ENCODE measurements at places on chromosomes 3 and 15. TPM values are rescaled to one million over a fixed set of nuclear protein-coding genes. Genes with fewer than 3 reads are reported as not detected.

DNA sequence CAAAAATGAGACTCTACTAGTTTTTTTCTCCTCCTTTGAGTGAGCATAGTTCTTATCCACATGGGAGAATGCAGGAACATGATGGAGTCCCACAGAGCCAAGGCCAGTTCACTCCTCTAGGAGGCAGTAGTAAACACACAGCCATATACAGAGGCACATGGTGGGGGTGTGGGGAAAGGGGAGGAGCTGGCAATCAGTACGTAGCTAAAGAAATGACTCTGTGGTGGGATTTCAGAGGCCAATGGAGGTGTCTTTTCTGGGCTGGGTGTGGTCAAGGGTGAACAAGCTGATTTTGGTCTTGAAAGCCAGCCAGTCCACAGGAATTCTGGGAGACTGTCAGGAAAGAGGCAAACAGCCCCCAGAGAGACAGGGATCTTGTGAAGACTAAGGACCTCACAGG lies 6.6 kb upstream of the RAB11A start:
- peak; percentile 81 for DNase-seq

The DUOXA1 gene
- not detected for total RNA-seq

The CYP8B1 gene
- total RNA-seq = 0.04 TPM

The FOXB1 gene
- not detected for total RNA-seq

DNA sequence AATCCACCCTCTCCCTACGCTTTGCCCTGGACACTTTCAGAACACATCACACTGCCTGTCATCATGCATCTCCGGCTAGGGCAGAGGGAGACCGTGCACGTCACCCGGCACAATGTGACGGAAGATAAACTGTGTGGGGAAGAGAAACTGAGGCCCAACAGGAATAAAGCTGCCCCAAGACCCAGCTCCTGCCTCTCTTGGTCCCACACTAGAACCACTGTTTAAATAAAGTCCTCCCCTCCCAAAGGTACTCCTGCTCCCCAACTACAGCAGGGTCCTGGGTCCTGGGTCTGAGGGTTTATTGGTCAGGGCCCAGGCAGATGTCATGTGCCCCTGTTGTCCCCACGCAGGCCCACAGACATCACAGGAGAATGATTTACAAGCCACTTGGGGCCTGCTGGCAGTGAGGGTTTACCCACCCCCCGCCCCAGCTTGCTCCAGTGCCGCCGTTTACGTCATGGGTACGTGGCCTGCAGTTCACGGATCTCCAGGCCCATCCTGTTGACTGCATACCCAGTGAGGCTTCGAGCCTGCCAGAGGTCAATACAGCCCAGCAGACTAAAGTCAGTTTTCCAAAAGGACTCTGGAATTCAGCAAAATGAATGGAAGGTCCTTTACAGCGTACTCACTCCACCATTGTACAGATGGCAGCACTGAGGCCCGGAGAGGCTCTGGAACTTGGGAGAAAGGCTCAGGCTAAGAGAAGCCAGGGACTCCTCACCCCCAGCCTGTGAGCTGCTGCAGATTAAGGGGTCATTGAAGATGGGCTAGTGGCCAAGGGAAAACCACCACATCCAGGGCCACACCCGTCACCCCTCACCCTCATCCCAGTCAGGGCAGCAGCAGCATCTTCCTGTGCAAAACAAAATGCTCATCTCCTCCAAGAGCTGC lies 23.2 kb downstream of the ALS2CL start:
- DNase-seq = no peak

- DNase-seq = no peak
Observed at GRCh38 chr3:148004331-148004730, 595.2 kb downstream of the ZIC1 start.

DNA sequence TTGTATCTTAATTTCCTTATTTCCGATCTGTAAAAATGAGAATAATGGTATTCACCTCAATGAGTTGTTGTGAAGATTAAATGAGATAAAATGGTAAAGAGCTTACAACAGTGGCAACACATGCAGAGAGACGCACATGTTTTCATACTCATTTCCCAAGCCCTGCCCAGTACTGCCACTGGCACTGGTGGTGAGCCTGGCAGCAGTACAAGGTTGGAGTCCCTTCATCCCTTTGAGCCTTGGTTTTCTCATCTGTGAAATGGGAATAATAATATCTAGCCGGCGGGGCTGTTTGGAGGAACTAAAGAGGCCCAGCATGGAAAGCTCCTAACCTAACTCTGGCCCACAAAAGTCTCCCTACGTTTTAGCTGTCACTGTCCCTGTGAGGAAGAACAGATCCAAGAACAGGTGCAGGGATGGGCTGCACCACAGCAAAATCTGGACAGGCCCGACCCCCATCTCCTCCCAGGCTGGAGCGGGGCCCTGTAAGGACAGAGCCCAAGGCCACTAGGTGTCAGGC lies 866 bp upstream of the CD276 start:
- no peak for DNase-seq

GRCh38 chr3:39260957-39261356 lies 18.9 kb downstream of the CX3CR1 start:
- DNase-seq = peak; percentile 69

- no peak for DNase-seq
Observed at GRCh38 chr15:101068961-101069653, 149.9 kb downstream of the LRRK1 start.

The SLC22A13 gene
- 0.49 TPM for total RNA-seq

GRCh38 chr3:44159696-44160300 lies 81.9 kb upstream of the TOPAZ1 start:
- DNase-seq = no peak

DNA sequence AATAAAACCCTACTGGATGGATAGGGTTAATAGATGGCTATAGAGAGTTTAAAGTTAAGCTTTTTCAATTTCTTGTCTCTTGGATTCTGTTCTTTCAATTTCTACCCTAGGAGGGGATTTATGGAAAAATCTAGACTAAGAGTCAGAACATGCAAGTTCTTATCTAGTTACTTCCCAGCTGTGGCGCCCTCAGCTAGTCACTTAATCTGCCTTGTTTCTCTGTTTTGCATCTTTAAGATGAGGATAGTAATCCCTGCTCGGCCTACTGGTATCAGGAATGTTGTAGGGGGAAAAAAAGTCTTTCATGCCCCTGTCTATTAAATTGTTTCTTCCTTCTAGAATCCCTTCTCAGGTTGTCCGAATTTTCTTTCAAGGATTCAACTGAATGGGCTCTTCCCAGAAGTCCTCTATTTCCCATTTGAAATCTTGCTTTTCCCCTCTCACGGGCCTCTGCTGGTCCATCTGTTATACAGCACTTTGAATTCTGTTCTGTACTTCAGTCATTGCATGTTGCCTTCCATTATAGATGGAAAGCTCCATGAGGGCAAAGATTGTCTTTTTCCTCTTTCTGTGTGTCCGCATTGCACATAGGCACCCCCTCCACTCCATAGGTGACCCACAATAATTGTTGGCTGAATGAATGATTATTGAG lies 4.4 kb downstream of the KCTD6 start:
- DNase-seq = no peak

The CCR8 gene
- total RNA-seq = not detected

DNA sequence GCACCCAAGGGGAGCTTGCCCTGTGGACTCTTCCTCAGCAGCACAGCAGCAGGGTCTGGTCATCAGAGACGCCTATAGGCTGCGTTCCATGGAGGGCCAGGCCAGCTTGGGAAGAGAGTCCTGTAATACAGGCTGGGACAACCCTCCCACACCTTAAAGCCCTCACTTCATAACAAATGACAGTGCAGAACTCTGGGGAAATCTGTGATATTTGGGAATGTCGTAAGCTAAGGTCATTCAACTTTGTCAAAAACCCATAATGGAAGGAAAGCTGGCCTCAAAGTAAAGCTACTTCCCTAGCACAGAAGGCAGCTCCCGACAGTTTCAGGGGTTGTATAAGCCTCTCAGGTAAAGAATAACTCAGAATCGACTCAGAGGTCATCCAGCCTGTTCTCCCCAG lies 133.1 kb downstream of the MEGF11 start:
- DNase-seq = no peak

GRCh38 chr3:194584320-194584776 lies 48.9 kb downstream of the TMEM44 start:
- no peak for DNase-seq

The STRA6 gene
- total RNA-seq = 0.38 TPM

GRCh38 chr15:93076217-93076616 lies 12.8 kb downstream of the RGMA start:
- no peak for DNase-seq

DNA sequence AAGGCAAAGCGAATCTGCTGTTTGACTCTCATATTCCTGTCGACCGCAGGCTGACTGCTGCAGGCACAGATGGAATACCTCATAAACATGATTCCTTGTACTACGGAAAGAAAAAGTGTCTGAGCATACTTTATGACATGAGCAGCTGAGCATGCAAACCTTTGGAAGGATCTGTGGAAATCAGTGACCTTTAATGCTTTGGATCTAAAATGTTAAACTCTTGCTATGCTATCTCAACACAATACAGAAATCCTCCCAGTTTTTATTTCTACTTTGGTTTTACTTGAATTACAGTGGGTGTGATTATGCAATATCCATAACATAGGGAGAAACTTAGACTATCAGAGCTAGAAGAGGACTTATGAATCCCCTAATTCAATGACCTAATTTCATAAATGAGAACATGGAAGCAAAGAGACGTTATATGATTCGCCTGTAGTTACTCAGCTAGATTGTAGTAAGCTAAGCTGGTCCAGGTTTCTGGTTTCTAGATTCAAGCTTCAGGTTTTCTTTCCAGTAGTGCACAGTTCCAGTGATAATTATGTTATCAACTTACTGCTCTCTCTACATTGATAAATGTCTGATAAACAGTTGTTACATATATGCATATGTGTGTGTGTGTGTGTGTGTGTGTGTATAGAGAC lies 127.6 kb upstream of the GBE1 start:
- no peak for DNase-seq

The CTNNB1 gene
- 158 TPM for total RNA-seq

DNA sequence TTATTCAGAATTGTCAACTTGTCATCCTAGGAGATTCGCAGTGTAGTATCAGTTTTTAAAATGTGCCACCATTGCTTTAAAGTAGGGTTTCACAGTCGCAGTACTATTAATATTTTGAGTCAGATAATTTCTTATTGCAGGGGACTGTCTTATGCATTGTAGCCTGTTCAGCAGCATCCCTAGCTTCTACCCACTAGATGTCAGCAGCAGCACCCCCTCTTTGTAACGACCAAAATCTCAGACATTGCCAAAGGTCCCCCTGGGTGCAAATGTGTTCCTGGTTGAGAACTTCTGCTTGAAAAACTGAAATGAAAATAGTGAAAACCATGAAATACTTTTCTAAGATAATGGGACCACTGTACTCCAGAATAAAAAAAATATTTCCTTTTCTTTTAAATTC lies 474.8 kb downstream of the CNTN3 start:
- no peak for DNase-seq

The CCR1 gene
- not detected for total RNA-seq

GRCh38 chr3:185242642-185243041 lies 11.2 kb downstream of the EHHADH start:
- DNase-seq = no peak

The WDR49 gene
- total RNA-seq = not detected

DNA sequence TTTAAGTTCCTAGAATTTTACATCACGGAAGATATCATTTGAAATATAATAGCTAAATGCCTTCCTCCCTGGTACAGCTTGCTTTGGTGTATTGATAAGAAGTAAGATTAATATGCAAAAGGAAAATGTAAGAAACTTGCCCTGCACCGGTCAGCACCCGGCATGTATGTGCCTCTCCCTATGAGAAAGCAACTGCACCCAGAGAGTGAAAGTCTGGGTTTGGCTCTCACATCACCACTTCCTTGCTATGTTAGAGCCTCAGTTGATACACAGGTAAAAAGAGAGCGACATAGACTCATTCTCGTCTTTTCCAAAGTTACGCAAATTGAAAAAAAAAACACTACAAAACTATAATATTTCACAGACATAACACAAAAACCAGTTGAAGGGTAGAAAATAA lies 96.7 kb downstream of the FOXP1 start:
- no peak for DNase-seq

The TICRR gene
- 22.9 TPM for total RNA-seq

DNA sequence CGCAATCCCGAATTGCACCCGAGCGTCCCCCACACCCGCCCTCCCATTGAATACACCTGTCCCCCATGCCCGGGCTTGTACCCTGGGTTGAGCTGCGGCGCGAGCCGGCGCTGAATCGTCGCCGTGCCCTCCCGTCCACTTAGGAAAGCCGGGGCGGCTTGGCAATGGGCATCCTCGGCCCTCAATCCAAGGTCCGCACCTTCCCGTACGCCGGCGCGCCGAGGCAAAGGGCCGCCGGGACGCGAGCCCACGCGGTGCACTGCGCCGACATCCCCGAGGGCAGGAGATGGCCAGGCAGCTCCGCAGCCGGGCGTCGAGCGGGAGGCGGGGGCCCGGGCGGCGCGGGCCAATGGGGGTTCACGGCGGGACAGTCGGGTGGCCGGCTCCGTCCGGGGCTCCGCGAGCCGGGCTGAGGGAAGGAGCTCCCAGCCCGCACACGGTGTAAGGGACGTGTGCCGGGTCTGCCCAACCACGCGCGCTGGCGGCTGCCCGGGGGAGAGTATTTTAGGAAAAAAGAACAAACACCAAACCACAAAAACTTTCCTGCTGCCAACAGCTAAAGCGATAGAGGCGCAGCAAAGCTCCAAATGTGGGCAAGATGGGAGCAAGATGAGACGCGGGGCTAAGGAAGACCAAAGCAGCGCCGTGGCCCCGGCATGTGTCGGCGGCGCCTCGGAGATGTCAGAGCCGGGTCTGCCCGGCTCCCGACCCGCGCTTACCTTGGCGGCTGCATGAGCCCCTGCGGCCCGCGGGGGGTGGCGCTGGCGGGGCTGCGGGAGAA lies 621 bp downstream of the RGMA start:
- no peak for DNase-seq

The ACKR4 gene
- total RNA-seq = not detected

DNA sequence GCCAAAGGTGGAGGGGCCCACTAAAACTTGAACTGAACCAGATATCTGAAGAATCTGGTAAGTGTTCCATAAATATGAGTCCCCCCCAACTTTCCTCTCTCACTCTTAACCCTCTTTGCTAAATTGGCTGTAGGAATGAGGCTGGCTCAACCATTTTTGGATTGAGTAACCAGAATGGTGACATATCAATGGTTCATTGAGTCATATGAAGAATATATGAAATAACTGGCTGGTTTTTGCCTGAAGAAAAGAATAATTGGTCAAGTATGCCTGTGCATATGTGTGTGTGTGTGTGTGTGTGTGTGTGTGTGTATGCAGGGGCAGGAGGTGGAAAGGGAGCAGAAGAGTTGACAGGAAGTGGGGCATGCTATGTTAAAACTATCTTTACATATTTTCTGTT lies 472.9 kb upstream of the THBS1 start:
- no peak for DNase-seq
